ENCODE measurements at places on chromosomes 12 and 14. TPM values are rescaled to one million over a fixed set of nuclear protein-coding genes. Genes with fewer than 3 reads are reported as not detected.
A peak's percentile ranks its signal among the peaks of the same experiment; 100 is the strongest.

- no peaks in the 10 kb centered on the region for H3K36me3 ChIP-seq
- no peak overlapping the region for H3K27ac ChIP-seq
- H3K27me3 ChIP-seq = no peaks in the 10 kb centered on the region
- no peak overlapping the region for H3K4me3 ChIP-seq
- H3K4me1 ChIP-seq = no peaks in the 10 kb centered on the region
Observed at GRCh38 chr12:22709292-22709691, 84.3 kb downstream of the ETNK1 start.

DNA sequence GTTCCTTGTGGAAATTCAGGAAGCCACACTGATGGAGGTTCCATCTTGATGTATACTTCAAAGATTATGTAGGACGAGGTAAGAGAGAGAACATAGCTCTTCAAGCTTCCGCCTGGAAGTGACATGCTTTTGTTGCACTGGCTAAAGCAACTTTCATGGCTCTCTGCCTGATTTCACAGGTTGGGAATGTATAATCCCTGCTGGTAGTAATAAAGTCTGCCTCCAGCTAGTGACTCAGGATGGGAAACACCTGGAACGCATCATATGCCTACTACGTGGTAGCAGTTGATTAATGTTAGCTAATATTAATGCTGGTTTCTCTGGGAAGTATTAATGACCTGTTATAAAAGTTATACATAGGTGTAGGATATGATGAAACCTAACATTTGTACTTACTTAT, 71.1 kb downstream of the PELI2 start:
- H3K4me3 ChIP-seq = no peak overlapping the region
- H3K27me3 ChIP-seq = no peaks in the 10 kb centered on the region
- no peaks in the 10 kb centered on the region for H3K36me3 ChIP-seq
- H3K27ac ChIP-seq = no peak overlapping the region
- no peaks in the 10 kb centered on the region for H3K4me1 ChIP-seq

GRCh38 chr12:41514907-41515306, 326.8 kb downstream of the PDZRN4 start:
- H3K36me3 ChIP-seq = no peaks in the 10 kb centered on the region
- peaks cover 2% of the 10 kb centered on the region for H3K4me1 ChIP-seq
- no peaks in the 10 kb centered on the region for H3K27me3 ChIP-seq
- H3K27ac ChIP-seq = no peak overlapping the region
- no peak overlapping the region for H3K4me3 ChIP-seq

- H3K27ac ChIP-seq = no peak overlapping the region
- DNase-seq = no peak
Observed at GRCh38 chr14:24250354-24250753, 7.9 kb upstream of the TINF2 start.

DNA sequence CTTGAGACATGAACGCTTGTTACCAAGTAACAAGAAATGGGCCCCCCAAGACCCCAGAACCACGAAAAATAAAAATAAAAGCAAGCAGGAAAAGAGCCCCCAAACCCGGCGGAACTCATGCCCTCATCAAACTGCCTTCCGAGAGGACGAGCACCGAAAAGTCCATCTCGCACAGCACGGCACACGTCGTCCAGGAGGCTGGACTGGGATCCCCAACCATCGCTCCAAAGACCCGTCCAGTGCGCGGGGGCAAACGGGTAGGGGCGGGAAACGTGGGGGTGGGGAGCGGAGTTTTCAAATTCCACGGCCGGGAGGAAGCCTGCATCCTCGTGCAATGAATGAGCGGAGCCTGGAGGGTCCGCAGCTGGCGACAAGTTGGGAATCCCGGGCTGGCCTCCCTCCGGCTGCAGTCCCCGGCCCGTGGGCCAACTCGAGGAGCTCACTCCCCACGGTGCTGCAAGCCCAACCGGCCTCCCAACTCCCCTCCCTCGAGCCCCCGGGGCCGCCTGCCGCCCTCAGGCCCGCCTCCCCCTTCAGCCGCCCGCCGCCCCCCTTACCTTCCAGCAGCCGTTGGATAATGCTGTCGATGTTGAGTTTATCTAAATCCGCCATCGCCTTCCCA, 484 bp downstream of the PPP1CC start:
- no peak for DNase-seq
- H3K27me3 ChIP-seq = no peaks in the 10 kb centered on the region
- peaks cover 30% of the 10 kb centered on the region for H3K4me1 ChIP-seq
- H3K4me3 ChIP-seq = peak overlapping the region; percentile 85
- peaks cover 4% of the 10 kb centered on the region for H3K36me3 ChIP-seq

- DNase-seq = no peak
- no peaks in the 10 kb centered on the region for H3K4me1 ChIP-seq
- no peaks in the 10 kb centered on the region for H3K27me3 ChIP-seq
- H3K36me3 ChIP-seq = peaks cover 9% of the 10 kb centered on the region
Observed at GRCh38 chr14:58309086-58309485, 10.7 kb downstream of the ARID4A start.

- H3K36me3 ChIP-seq = no peaks in the 10 kb centered on the region
- peaks cover 16% of the 10 kb centered on the region for H3K4me1 ChIP-seq
- DNase-seq = peak; percentile 31
- H3K27ac ChIP-seq = no peak overlapping the region
Observed at GRCh38 chr12:100359822-100360221, 2.9 kb downstream of the SLC17A8 start.

The TMEM132C gene
- 0.89 TPM for total RNA-seq

The PDZRN4 gene
- 4.6 TPM for total RNA-seq

The CACNB3 gene
- 10.6 TPM for total RNA-seq

The SPRING1 gene
- 9.0 TPM for total RNA-seq
